ENCODE measurements at places on chromosomes 1 and 21. TPM values are rescaled to one million over a fixed set of nuclear protein-coding genes. Genes with fewer than 3 reads are reported as not detected.

Gene VASH2
- 0.48 TPM for total RNA-seq

Gene TNFRSF18
- total RNA-seq, result 115 TPM

Gene PDZK1IP1
- total RNA-seq, result not detected

Gene CHI3L2
- total RNA-seq, result 8.5 TPM

Gene DNAJC6
- 4.0 TPM for total RNA-seq

Gene CELA3A
- not detected for total RNA-seq

Gene CD1D
- not detected for total RNA-seq

Gene SHE
- total RNA-seq, result not detected

Gene ATP1A4
- 0.33 TPM for total RNA-seq

Gene IFI44
- total RNA-seq, result 320 TPM

- DNase-seq, result no peak
Measured at GRCh38 chr1:168520832-168521231, 23.0 kb downstream of the XCL2 start.

DNA sequence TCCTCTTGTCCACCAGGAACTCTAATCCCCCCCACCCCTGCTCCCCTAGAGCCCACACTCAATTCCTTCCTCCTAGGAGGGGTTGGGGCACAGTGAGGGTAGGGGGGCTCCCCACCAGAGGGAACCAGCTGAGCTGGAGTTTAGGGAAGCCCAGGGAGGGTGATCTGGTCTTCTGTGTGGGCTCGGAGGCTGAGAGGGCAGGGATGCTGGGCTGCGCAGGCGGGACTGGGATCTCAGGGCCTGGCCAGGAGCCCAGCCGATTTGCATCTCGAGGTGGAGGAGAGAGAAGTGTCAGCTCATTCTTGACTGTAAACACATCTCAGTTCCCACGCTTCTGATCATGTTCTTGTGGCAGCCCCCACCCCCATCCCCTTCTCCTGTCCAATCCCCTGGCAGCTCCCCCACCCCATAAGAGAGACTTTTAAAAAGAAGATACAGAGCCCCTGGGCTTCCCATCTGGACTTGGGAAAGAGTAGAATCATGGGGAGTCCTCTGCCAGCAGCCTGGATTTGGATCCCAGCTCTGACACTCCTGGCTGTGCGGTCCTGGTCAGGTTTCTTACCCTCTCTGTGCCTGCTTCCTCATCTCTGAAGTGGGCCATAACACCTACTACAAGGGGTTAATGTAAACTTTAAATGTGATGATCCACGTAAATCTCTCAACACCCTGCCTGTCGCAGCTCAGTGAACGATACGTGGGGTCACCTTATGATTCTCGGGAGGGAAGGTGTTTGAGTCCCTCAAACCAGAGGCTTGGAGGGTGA, 6.6 kb downstream of the PEAR1 start:
- DNase-seq, result no peak

DNA sequence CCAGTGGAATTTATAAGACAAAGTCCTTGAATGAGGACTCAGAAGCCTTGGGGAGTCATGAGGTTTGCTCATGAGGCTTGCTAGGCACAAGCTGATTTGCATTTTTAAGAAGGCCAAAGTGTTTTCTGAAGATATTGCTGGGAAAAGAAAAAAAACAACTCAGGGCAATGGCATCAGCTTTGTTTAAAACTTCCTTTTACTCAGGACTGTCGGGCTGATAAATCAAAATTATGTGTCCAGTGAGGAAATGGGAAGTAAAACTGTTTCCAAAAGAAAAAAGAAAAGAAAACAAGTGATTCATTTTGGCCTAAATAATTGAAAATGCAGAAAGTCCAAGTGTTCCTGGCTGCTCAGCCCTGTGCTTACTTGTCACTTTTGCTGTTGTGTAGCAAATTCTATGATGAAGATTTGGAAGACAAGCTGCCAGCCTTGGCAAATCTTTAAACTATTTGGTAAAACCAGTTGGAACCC, 282.4 kb downstream of the HLX start:
- DNase-seq, result no peak

- no peak for DNase-seq
Measured at GRCh38 chr1:202710070-202711045, at the start of gene SYT2. SYT2 (minus strand) TSS chr1:202710454; CDS start chr1:202605772, 104,682 bp downstream.

GRCh38 chr1:153624965-153625611, 2.2 kb downstream of the S100A13 start:
- no peak for DNase-seq

GRCh38 chr21:16372586-16372985, 642.8 kb downstream of the USP25 start:
- DNase-seq, result no peak

DNA sequence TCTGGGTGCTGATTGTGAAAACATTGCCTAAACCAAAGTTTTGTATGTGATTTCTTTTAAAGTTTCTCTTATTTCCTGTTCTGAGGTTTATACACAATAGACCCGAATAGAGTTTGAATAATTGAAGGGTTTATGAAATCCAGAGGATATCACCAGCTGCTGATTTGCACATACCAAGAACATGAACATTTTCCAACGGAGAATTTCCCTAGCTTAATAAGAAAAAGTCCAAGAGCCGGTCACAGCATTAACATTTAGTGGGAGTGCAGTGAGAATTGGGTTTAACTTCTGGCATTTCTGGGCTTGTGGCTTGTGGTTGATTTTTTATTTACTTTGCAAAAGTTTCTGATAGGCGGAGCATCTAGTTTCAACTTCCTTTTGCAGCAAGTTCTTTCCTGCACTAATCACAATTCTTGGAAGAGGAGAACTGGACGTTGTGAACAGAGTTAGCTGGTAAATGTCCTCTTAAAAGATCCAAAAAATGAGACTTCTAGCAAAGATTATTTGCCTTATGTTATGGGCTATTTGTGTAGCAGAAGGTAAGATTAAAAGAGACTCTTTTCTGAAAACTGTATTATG, at the start of gene CFH:
CFH (plus strand) TSS at position 407 of the 579 bp plus-strand sequence; CDS start at position 482, 75 bp downstream.
- DNase-seq, result no peak

DNA sequence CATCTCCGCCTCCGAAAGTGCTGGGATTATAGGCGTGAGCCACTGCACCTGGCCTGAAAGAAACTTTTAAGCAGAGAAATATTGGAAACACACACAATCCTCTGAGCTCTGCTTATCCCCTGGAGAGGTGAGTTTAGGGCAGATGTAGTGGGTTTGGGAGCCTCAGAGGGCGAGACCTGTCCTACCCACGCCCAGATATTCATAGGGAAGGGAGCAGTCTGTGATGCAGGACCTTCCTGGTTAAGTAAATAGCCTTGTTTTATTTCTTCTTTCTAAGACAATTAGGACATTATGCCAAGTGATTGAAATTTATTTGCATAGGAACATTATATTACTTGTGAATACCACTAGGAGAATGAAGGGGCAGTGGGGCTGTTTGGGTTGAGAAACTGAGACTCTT, 18.0 kb upstream of the SLC45A1 start:
- no peak for DNase-seq

- no peak for DNase-seq
Measured at GRCh38 chr1:216750031-216750627, 26.9 kb upstream of the ESRRG start.

DNA sequence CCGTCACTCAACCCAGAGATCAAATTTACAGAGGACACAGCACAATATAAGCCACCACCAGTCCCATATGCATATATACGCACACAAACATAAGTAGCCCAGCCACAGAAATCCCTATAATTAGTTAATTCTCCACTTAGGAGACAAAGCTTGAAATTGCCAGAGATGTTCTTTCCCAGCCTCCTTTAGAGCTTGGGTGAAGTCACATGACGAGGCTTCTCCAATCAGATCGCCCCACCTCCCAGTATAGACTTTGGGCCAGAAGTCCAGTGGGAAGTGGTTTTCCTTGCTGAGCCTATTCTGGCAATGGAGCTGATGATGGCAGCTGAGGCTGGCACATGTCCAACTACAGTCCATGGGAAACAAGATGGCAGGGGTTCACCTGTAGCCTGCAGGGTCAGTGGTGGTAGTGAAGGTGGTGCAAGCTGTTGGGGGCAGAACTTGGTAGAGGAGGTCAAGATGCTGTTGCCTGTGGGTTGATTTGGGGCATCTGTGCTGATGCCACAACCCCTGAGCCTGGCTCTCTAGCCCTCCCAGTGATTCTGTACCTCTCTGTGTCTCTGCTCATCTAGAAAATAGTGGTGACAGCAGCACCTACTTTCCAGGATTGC, 535.9 kb downstream of the MATN1 start:
- DNase-seq, result no peak

DNA sequence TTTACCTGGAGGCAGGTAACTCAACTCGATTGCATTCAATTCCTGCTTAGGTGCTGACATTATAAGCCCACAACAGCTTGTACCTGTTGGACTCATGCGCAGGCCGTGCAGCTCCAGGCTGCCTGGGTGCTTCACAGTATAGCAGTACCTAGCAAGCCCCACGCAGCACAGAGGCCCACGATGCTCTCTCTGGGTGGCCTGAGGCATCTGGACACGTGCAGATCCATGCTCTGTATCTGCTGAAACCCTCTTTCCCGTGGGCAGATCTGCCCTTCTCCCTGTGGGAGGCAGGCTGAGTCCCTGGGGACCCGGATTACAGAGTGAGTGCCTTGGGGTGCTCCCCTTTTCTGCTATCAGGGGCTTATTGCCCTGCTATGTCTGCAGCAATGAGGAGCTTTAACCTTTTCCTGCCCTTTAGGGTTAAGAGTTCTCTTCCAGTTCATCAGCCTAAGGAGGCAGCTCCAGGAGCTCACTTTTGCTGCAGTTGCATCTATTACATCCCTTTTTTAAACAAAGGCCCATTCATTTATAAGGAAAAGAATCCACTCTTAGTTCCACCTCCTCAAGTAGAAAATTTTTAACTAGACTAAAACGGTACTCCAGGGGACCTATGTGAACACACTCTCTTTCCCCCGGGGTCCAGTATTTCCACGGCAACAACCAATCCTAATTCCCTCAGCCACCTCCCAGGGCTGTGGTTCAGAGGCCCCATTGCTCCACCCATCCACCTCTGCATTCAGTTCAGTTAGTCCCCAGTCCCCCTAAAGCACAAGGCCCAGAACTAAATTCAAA, 19.3 kb downstream of the ITPKB start:
- no peak for DNase-seq

DNA sequence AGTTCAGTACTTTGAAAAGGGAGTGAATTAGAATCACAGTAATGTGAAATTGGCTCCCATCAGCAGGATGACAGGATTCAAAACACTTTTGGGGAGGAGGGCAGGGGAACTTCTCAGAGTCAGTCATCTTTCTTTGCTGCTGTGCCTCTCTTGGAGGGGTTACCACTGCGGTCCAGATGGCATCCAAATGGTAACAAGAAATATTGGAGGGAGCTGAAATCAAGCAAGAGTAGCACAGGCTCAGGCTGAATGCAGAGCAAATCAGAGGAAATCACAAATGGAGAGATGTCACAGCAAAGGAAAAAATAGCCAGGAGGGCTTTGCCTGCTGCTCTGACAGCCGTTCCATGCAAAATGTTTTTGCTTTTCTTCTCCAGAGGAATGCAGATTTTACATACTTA, 75.0 kb upstream of the C8B start:
- no peak for DNase-seq

GRCh38 chr21:40013001-40013735, 145.9 kb downstream of the PCP4 start:
- no peak for DNase-seq

DNA sequence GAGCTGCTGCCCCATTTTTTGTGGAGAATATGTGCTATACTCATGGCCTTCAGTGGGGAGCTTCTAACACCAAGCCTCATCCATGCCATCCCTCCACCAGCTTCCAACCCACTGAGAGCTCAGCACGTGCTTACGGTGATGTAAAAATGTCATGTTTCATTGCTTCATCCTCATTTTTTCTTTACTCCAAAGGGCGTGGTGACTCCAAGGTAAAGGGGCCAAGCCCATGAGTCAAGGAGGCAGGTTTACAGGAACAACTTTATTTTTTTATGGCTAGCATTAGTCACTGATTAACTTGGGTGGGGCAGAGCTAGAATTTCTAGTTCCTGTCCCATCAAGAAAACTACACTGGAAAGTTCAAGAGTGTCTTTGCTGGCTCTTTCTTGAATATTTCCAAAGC, at the start of gene C1orf226:
C1orf226 (plus strand) TSS at position 346 of the 400 bp plus-strand sequence. CDS start 174 bp downstream, outside the sequence.
- DNase-seq, result no peak

GRCh38 chr1:63189677-63190076, 132.7 kb upstream of the FOXD3 start:
- DNase-seq, result no peak

DNA sequence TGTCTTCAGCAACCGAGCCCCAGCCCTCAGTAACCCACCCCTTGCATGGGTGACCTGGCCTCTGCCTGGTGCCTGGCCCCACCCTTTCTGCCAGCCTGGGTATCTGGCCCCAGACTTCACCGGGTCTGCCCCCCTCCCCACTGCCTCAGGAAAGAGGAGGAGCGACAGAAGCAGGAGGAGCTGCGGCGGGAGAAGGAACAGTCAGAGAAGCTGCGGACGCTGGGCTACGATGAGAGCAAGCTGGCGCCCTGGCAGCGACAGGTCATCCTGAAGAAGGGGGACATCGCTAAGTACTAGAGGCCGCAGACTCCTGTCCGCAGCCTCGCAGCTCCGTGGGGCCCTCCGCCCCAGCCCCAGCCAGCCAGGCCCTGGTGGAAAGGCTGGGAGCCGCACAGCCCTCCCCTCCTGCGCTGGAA, 6.1 kb downstream of the TNFRSF25 start:
- peak; percentile 73 for DNase-seq

GRCh38 chr1:18646786-18647410, 16.3 kb downstream of the PAX7 start:
- DNase-seq, result no peak

GRCh38 chr1:182833271-182833670, 5.9 kb upstream of the DHX9 start:
- DNase-seq, result no peak

DNA sequence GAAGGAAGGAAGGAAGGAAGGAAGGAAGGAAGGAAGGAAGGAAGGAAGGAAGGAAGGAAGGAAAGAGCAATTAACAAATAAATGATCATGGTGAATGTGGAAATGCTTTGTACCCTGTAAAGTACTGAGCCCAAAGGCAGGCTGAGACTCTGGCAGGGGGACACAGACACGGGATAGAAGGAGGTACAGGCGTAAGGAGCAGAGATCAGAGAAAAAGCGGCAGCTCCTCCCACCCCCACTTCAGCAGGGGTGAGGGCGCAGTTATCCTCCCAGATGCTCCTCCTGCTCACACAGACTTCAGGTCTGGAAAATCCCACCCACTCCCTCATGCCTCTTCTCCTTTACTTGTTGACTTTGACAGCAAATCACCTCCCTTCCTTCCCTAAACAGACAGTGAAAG, 464.5 kb downstream of the MATN1 start:
- DNase-seq, result no peak

DNA sequence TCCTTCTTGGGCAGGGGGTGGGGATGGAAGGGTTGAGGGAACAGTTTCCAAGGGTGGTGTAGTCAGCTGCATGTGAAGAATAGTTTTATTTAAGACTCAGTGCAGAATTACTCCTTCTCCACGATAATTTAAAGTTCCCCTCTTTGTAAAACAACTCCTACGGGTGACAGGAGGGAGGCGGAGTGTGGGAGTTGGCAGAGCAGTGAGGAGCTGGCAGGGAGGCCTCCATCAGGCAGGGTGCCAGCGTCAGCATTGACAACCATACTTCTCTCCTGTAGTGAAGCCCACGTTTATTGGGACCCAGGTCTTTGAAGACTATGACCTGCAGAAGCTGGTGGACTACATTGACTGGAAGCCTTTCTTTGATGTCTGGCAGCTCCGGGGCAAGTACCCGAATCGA, 93.8 kb downstream of the MTR start:
- no peak for DNase-seq

GRCh38 chr1:93829061-93829460, 49.9 kb downstream of the DNTTIP2 start:
- DNase-seq, result no peak
